Gastroesophageal sphincter (tissue), 4 donors: ENCODE measurements at places on chromosomes 12 and 14. TPM values are rescaled to one million over a fixed set of nuclear protein-coding genes. Genes with fewer than 3 reads are reported as not detected.
A peak's percentile ranks its signal among the peaks of the same experiment; 100 is the strongest.

DNA sequence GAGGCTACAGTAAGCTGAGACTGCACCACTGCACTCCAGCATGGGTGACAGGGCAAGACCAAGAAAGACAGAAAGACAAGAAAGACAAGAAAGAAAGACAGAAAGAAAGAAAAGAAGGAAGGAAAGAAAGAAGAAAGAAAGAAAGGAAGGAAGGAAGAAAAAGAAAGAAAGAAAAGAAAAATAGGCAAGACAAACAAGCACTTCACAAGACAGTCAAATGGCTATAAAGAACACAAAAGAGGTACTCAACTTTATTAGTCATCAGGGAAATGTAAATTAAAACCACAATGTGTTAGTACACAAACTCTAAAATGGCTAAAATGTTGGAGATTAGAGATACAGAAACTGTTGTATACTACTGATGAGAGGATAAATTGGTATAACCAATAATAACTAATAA, 6.6 kb downstream of the ATXN3 start:
- no peak for ATAC-seq

GRCh38 chr14:73231981-73232851, 5.1 kb upstream of the PAPLN start:
- ATAC-seq, result no peak

DNA sequence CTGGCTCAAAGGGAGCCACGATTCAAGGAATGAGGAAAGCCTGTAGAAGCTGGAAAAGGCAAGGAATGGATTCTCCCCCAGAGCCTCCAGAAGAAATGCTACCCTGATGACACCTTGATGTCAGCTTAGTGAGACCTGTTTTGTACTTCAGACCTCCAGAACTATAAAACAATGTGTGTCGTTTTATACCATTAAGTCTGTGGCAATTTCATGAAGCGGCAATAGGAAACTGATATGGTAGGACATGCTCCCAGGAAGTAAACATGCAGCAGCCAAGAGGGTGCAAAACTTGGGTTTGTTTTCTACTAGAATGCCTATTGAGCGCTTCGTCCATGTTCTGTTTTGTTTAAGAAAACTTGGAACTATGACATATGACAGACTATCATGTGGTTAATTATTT, 2.5 kb upstream of the APOBEC1 start:
- no peak for ATAC-seq

GRCh38 chr12:96053476-96054243, 18.3 kb upstream of the LTA4H start:
- no peak for ATAC-seq

DNA sequence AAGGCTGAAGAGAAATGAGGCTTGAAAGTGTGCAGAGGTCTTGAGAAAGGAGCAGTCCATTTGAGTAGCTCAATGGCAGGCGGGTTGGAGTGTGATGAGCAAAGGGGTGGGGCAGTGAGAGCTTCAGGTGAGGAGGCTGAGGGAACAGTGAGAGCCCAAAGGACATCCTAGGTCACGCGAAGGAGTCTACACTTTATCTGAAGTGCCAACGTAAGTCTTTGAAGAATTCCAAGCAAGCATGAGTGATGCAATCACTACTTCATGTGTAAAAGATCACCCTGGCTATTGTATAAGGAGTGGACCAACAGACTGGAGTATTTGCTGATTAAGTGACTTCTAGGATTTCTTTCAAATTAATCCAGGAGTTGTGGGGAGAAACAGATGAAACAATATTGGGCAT, 159.9 kb upstream of the HIF1A start:
- ATAC-seq, result no peak

DNA sequence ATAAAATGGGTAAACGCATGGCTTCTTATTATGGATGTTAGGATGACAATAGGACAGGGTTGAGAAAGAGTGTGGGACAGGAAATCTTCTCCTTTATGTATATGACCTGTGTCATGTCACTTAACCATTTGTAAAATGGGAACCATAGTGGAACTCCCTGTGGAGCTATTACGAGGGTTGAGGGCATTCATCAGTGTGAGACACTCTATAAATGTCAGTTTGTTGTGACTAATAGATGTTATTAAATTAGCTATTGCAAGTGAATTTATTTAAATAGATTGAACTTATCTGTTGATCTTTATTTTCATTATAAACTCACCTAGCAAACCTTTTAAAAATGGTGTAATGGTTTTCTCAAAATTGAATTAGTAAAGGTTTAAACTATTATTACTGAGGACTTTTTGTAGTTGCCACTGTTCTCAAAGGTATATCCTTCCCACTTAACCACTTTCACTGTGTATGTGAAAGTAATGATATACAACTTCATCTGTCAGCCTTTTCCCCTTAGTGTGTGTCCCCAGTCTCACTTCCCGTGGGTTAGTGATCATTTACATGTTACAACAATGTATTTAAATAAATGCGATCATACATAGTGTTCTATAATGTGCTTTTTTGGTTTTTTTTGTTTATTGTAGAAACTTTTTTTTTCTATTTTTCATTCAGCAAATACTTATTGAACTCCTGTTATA, 17.1 kb downstream of the HELB start:
- no peak for ATAC-seq

DNA sequence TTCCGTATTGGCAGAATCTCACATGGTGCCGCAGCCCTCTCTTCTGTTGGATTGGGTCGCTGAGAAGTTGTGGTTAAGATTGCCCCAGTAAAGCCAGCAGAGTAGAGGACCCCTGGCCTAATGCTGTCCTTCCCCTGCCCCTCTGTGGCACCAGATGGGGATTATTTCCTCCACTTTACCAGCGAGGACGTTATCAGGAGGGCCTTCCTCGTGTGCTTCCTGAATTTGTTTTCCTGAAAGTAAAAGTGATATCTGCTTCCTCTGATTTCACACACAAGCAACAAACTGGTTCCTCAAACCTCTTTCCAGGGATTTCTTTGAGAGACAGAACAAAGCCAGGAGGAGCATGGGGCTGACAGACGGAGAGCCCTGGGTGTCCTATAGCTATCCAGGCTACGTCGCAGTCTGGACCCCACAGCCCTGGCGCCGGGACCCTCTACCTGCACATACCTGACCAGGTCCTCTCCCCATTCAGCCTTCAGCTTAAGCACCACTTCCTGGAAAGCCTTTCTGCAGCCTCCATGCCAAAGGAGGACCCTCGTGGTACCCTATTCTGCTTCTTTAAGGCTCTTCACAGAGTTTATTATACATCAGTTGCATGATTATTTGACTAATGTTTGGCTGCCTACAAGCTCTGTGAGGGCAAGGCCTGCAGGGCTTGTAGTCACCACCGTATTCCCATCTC, 314.8 kb upstream of the FKBP4 start:
- ATAC-seq, result no peak

- ATAC-seq, result peak; percentile 50
These were observed 82.4 kb downstream of the ARL6IP4 start for GRCh38 chr12:123062681-123063486.

GRCh38 chr12:107537464-107538119, 148.0 kb upstream of the PWP1 start:
- no peak for ATAC-seq

- ATAC-seq, result no peak
These were observed 368.0 kb downstream of the SEC23A start for GRCh38 chr14:38735005-38735404.

DNA sequence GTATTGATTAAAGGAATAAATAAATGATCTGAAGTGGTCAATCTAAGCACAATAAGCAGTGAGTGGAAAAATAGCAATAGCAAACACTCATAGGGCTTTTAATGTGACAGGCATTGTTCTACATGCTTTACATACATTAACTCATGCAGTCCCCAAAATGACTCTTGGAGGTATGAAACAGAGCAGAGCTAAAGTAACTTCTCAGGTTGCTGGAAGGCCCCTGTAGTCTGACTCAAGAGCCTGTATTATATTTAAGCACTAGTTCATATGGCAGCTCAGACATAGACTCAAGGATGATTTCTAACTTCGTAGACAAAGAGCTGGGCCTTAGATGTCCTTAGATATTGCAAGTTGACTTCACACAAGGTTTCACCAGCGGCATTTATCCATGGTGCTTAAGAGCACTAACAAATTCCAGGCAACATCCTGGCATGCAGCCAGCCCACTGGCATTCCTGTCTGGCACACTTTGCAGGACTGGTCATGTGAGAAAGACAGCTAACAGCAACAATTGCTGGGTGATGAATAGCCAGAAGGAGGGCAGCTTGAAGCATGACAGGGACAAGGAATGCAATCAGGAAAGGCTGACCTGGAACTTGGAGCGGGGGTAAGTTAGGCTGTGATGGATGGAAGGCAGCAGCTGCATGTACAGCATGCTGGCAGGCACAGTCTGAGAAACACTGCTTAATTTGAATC, 22.9 kb upstream of the KTN1 start:
- peak; percentile 74 for ATAC-seq

GRCh38 chr12:105026411-105026810, 40.3 kb downstream of the NOPCHAP1 start:
- no peak for ATAC-seq

DNA sequence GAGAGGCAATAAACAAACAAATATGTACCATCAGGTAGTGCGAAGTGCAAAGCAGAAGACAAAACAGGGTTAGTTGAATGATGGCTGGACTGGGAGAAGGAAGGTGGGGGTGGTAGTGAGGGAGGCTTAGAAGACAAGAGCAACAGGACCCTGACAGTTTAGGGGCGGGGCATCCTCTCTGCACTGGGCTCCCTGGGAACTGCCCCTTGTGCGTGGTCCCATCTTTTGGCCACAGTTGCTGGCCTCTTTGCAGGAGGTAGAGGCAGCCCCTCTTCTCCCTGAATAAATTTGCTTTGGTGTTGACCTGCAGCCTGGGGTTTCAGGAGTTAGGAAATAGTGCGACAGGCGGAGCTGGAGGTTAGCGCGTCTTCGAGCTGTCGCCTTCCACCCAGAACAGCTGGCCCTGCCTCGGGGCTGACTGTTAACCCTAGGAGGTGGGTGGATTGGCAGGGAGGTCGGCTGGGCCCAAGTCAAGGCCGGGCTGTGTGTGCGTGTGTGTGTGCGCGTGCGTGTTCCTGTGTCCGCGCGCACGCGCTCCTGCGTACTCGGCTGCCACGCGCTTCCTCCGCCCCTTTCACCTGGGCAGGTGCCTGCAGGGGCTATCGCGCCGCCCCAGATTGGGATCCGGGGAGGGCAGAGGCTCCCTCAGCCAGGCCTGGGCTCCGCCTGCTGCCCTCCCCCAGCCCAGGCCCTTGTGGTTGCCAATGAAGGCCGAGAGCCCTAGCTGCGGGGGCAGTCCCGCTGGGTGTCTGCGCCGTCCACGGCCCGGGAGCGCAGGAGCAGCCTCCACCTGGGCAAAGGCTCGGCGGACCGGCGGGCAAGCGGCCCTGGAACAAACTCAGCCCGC, 180.8 kb downstream of the ADCK1 start:
- ATAC-seq, result no peak

- ATAC-seq, result no peak
These were observed 165.6 kb downstream of the HELB start for GRCh38 chr12:66467932-66468331.

DNA sequence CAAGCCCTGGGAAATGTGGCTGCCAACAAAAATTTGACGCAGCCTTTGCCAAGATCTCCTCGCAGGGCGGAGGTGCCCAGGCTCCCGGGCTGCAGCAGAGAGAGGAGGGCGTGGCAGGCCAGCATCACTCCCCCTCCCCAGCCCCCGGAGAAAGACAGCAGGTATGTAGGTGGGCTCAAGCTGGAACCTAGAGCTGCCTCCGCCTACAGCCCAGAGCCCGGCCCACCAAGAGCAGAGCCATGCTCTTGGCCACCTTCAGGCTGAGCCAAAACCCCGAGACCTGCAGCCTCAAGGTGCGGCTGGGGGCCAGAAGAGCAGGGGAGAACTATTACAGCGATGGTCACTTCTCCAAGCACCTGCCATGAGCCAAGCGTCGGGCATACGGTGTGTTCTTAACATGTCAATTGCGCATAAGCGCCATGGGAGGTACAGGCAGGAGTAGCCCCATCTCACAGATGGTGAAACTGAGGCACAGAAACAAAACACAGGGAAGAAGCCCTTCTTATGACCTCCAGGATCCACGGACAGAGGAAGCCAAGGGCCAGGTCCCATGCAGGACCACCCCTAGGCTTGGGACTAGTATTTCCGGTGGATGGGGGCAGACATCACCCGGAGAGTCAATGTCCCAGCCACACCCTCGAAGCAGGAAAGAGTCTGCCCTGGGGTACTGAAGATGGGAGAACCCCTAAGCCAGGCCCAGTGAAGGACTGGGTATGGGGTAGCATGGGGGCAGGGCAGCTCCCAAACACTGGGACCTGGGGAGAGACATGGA, 109.0 kb downstream of the NCOR2 start:
- ATAC-seq, result no peak

DNA sequence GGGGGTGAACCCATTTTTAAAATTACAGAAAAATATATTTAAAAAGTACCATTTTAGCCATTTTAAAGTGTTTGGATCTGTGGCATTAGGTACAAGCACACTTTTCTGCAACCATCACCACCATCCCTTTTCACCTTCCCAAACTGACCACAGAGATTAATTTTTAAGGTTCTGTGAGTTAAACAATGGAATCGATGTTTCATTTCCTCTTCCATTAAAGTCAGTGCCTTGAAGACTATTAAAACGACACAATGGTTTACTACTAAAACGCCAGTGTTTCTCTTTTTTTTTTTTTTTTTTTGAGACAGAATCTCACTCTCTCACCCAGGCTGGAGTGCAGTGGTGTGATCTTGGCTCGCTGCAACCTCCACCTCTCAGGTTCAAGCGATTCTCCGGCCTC, 78.1 kb upstream of the GPR68 start:
- no peak for ATAC-seq

GRCh38 chr12:23827353-23827752, 122.1 kb downstream of the SOX5 start:
- ATAC-seq, result no peak

DNA sequence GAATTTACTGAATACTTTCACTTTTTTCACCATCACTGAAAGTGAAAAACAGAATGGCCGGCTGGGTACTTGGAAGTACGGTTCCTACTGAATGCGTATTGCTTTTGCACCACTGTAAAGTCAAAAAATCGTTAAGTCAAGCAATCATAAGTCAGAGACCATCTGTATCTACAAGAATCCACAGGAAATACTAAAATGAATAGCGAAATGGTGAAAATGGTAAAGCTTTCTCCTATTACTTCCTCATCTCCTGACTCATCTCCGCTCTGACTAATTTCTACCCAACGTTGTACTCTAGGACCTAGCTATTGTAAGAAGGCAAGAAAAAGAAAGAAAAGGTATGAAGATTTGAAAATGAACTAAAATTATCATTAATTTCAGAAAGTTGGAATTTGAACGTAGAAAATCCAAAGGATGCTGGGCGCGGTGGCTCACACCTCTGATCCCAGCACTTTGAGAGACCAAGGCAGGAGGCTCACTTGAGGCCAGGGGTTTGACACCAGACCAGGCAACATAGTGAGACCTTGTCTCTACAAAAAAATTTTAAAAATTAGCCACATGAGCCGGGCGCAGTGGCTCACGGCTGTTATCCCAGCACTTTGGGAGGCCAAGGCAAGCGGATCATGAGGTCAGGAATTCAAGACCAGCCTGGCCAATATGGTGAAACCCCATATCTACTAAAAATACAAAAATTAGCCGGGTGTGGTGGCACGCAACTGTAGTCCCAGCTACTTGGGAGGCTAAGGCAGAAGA, 5.3 kb upstream of the CDCA4 start:
- ATAC-seq, result no peak

PLEKHG7 gene
- total RNA-seq, result not detected

OVCH1 gene
- total RNA-seq, result 0.47 TPM

NPFF gene
- not detected for total RNA-seq

NGB gene
- total RNA-seq, result 0.27 TPM

ERC1 gene
- 54.4 TPM for total RNA-seq

ADCY4 gene
- total RNA-seq, result 40.5 TPM

RHEBL1 gene
- total RNA-seq, result not detected

LBHD2 gene
- total RNA-seq, result not detected

APOF gene
- not detected for total RNA-seq

MYF6 gene
- total RNA-seq, result not detected

ANO6 gene
- total RNA-seq, result 185 TPM
